SK-N-DZ (cell line): ENCODE measurements at places on chromosomes 3 and 15.

DNA sequence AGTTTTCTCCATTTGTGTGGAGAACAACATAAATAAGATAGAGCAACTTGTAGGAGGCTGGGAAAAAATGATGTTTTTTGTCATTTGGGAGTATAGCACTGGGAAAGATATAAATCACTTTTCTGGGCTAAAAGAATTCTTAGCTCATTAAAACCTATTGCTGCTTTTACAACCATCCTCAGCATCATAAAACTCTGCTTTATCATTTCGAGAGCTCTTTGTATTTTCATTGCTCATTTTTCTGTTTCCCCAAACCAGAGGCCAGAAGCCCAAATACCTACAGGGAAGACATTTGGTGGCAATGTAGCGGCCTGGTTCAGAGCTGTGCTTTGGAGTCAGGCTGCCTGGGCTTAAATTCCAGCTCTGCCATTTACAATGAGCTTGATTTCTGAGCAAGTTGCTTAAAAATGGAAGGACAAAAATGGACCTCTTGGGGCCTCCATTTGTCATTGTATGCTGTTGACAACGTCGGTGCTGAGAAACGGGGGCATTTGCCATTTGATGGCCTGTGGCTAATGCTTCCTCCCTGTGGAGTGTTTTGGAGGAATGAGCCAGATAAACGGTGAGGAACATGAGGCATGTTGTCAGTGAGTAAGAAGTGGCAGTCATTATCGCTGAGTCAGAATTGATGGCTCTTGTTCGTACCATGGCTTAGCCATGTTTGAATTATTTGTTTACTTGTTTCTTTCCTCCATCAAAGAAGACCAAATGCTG, 260.0 kb downstream of the EBLN2 start:
- DNase-seq: no peak

GRCh38 chr3:70179111-70179510, 133.3 kb downstream of the MDFIC2 start:
- no peak for DNase-seq

- DNase-seq: no peak
Observed at GRCh38 chr3:165194511-165195240, 1.5 kb downstream of the SLITRK3 start.

GRCh38 chr3:111976254-111976653, 2.6 kb upstream of the ABHD10 start:
- no peak for DNase-seq

DNA sequence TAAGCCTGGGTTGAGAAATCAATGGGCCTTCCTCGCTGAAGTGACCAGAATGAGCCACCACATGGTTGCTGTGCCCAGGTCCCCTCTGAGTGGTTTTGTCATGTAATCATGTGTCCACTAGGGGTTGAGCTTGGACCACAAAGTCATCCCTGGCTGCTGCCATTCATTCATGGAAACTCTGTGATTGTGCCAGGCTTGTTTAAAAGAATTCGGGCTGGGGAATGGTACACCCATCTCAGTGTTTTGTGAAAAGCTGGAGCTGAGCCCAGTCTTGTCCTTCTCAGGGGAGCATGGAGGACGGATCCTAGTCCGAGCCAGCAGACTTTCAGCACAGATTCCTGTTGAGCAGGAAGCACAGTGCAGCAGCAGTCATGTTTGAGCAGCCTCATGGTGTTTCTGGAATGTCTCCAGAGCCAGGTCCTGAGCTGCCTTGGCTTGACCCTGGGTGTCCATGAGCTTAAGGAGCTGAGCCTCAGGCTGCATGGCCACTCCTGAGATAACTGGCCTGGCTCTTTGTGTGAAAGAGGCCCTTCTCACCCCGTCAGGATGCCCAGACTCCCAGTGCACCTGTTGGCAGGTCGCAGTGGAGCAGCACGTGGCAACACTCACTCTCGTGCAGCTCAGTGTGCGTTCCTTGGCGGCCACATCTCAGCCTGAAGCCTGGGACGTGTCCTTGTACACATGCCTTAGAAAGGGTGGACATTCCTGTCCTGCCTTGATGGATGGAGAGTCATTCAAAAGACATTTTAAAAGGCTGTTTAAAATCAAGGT, 260.3 kb upstream of the TPM1 start:
- peak; percentile 74 for DNase-seq
